T-helper 1 cell (primary cell): ENCODE measurements at places on chromosomes 7 and 10.

- no peak for DNase-seq
Measured at GRCh38 chr10:3887404-3887803, 102.4 kb upstream of the KLF6 start.

DNA sequence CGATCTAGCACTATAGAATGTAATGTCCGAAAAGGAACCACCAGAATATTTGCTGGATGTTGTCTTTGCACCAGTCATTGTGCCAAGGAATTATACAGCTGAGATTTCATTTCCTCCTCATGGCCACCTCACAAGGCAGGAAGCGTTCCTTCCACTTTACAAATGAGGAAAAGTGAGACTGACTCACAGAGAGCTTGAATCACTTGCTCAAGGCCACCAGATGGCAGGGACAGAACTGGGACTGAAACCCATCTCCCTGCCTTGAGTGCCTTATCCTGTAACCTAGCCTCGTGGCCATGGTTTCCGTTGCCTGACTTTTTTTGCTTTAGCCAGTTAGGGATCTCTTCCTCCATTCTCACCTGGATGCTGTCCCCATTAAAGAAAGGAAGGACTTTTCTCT lies 44.7 kb upstream of the PDZD8 start:
- no peak for DNase-seq

DNA sequence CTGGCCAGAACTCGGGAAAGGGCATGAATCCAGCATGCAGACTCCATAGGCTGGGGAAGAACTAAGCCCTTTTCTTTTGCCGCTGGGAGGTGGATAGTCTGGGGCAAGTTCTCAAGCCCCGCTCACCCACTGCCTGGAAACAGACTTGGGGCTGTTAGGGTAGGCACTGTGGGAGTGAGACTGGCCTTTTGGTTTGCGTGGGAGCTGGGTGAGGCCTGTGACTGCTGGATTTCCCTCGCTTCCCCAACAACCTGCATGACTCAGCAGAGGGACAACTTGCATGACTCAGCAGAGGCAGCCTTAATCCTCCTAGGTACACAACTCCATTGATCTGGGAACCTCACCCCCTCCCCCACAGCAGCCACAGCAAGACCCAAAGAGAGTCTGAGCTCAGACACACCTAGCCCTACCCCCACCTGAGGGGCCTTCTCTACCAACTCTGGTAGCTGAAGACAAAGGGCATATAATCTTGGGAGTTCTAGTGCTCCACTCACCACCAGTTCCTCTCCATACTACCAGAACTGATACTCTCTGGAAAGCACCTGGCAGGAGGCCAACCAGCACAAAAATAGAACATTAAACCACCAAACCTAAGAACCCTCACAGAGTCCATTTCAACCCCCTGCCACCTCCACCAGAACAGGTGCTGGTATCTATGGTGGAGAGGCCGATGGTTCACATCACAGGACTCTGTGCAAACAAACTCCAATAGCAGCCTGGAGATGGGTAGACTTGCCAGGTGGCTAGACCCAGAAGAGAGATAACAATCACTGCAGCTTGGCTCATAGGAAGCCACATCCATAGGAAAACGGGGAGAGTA lies 81.4 kb upstream of the LAMB4 start:
- DNase-seq, result no peak

GRCh38 chr10:83582407-83583095 lies 556.8 kb upstream of the GHITM start:
- DNase-seq, result no peak

DNA sequence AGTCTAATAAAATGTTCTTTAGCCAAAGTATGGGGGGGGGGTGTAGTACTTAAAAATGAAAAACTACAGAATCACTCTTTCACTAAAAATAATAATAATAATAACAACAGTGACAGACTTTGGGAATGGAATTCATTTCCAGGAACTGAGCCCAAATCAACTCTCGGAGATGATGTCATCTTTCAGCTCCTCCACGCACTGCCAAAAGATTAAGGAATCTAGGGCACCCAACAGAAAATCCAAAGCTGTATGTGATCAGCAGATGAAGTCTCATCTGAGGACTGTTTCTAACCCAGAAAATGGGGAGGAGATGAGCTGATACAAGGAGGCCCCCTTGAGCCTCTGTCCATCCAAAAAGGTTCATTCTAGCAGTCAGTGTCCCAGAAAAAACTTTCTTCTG lies 54.5 kb downstream of the GRB10 start:
- DNase-seq, result no peak

DNA sequence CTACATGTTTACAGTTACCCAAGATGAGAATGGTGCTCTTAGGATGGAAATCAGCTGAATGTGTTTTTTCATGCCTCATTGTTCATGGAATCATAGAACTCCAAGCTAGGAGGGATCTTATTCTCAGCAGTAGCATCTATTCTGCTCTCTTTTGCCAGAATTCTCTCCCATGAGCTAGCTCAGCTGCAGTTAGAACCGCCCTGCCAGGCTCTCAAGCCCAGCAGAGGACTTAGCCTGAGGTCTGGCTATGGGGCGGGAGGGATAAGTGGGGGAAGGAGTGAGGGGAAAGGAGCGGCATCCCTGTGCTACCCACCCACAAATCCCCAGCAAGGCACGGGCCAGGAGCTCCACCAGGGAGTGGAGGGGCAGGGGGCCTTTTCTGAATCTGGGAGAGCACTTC lies 120.7 kb upstream of the PLXNA4 start:
- DNase-seq, result no peak

DNA sequence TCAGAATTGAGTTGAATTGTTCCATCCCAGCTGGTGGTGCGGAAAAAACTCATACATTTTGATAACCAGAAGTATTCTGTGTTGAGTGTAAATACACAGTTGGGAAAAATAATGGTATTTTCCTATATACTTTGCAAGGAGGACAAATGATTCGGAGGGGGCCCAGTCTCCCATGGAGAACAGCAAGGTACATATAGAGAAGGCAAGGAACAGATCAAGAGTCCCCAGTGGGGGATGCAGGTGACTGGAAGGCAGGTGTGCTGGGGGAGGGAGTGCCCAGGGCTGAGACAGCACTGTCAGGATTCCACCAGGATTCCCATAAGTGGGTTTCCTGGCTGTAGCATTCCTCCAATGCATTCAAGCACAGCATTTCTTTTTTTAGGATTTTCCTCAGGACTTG lies 10.8 kb upstream of the ADCY1 start:
- DNase-seq, result no peak

- no peak for DNase-seq
Measured at GRCh38 chr10:101896225-101896877, 52.8 kb upstream of the KCNIP2 start.

DNA sequence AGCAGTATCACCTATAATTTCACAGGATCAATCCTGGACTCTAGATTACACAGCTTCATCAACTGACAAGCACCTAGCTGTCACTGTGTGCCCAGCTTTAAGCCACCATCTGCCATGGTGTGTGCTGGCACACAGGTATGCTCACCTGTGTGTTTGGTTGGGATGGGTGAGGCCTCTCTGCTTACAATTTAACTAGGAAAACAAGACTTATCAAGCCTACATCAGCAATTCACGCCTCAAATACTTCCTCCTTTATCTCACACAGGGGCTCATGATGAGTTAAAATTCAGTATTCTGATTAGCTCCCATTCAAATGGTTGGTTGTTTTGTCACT lies 608.2 kb downstream of the PARD3 start:
- DNase-seq, result no peak

- no peak for DNase-seq
Measured at GRCh38 chr7:128270826-128271272, 29.8 kb downstream of the LEP start.

DNA sequence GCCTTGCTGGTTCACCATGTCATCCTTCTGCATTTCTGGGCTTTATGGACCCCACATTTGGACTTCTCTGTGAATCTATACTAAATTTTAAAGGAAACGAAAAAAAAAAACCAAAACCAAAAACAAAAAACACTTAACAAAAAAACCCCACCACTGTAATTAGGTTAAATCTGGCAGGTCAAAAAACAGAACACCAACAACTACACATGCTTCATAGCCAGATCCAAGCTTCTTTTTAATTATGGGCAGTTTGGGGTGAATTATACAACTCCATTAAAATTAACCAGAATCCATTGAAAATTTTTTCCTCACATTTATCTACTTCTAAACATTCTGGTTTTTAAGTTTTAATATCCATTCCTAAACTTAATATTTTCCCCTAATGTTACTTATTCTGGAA lies 58.4 kb downstream of the CDK6 start:
- DNase-seq, result no peak

GRCh38 chr10:44195112-44196007 lies 189.5 kb downstream of the CXCL12 start:
- DNase-seq, result no peak

- DNase-seq, result no peak
Measured at GRCh38 chr10:37854626-37855025, 2.8 kb downstream of the ZNF248 start.

DNA sequence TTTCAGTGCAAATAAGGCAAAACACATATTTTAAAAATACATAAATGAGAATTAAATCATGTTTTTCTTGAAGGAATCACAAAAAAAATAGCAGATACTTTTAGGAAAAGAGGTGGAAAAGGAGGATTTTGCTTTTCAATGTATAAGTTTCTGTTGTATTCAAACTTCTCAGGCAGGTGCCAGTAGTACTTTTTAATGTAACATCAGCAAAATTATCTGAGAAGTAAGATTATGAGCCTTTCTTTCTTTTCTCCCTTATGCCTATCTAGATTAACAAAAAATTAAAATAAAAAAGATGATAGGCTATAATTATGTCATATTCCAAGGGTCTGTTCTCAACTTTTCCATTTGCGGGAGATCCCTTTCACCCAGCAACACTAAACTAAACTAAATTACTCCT lies 2.6 kb downstream of the DRGX start:
- DNase-seq, result no peak

DNA sequence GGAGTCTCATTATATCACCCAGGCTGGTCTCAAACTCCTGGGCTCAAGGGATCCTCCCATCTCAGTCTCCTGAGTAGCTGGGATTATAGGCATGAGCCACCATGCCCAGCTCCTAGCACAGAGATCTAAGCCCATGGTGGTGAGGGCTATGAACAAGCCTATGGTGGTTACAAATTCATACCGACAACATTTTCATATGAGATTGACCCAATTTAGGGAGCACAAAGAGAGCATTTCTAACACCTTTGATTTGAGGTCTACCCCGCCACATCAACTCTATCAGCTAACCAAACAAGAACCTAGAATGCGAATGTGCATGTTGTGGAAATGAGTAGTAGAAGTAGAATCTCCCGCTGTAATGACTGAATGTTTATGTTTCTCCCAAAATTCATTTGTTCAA lies 14.2 kb upstream of the PRF1 start:
- no peak for DNase-seq

DNA sequence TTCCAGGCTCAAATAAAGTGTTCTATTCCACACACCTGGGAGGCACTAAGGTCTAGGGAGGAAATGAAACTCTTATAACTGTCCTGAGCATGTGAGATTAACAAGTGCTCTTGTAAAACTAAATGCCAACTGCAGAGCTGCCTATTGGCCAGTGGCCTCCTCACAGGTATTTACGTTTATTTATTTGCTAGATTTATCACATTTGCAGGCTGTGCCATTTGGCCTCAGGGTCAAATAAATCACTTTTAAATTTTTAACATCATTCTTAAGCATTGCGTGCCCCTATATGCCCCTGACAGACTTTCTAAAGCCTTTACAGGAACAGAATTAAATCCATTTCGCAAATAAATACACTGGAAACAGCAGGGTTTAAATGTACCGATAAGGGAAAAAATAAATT lies 381.8 kb upstream of the NFE2L3 start:
- DNase-seq, result no peak

DNA sequence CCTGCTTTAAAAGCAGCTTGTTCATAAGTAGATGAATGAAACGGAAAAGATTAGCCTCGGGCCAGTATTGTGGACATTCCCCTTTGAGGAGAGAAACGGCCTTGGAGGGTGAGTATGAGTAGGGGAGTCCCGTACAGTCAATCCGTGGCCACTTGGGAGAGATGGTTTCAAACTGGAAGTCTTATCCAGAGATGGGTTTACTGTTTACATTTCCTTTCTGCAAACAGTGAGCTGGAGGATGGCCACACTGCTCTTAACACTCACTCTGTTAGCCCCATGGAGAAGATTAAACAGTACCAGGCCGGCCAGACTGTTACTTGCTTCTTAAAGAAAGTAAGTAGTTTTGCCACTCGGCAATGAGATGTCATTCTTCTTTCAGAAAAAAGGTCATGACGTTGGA lies 20.3 kb downstream of the CALHM2 start:
- no peak for DNase-seq

- DNase-seq, result peak; percentile 18
Measured at GRCh38 chr10:51617576-51618235, 81.7 kb downstream of the CSTF2T start.

DNA sequence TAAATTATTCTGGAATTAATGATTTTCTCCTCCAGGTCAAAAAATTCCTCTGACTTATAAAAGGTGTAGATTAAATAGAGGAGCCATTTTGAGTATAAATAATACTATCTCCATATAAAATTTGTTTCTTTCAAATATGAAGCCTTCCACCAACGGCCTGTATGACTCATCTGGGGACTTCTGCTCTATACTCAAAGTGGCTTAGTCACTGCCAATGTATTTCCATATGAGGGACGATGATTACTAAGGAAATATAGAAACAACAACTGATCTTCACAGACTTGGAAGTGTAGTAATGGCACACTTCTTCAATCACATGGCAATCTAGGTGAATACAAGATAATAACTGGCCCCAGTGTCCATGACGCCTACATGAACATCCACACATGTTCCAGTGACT lies 335.6 kb upstream of the HGF start:
- no peak for DNase-seq

- DNase-seq, result no peak
Measured at GRCh38 chr7:117790251-117790650, 83.0 kb downstream of the CTTNBP2 start.

GRCh38 chr7:121084256-121084655 lies 95.7 kb downstream of the CPED1 start:
- no peak for DNase-seq

DNA sequence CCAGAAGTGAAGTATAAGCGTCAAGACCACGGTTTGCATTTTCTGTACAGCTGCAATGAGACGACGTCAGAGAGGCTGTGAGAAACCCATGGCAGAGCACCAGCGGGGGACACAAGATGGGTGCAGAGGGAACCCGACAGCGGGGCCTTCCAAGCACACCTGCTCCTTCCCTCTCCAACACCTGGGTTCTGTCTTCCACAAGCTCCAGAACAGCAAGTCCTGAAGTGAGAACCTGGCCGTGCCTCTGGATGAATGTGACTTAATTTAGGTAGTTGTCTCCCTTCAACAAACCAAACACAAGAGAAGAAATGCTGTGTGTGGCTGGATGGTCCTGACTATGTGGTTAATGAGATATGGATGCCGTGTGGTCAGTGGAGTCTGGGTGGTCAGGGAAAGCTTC lies 76.1 kb downstream of the ADAM12 start:
- no peak for DNase-seq

DNA sequence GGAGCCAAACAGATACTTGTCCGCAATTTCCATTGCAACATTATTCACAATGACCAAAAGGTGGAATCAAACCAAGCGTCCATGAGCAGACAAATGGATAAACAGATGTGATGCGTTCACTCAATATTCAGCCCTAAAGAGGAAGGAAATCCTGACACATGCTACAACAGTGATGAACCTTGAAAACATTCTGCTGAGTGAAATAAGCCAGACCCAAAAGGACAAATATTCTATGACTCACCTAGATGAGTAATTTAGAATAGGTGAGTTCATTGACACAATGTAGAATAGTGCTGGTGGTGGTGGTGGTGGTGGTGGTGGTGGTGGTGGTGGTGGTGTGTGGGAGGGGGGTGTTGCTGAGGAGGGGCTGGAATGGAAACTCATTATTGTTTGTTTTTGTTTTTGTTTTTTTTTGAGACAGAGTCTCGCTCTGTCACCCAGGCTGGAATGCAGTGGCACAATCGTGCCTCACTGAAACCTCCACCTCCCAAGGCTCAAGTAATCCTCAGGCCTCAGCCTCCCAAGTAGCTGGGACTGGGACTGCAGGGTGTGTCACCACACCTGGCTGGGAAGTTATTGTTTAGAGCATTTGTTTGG lies 28.6 kb downstream of the SMKR1 start:
- no peak for DNase-seq
